ENCODE measurements at places on chromosomes 1 and 21.
A peak's percentile ranks its signal among the peaks of the same experiment; 100 is the strongest.

DNA sequence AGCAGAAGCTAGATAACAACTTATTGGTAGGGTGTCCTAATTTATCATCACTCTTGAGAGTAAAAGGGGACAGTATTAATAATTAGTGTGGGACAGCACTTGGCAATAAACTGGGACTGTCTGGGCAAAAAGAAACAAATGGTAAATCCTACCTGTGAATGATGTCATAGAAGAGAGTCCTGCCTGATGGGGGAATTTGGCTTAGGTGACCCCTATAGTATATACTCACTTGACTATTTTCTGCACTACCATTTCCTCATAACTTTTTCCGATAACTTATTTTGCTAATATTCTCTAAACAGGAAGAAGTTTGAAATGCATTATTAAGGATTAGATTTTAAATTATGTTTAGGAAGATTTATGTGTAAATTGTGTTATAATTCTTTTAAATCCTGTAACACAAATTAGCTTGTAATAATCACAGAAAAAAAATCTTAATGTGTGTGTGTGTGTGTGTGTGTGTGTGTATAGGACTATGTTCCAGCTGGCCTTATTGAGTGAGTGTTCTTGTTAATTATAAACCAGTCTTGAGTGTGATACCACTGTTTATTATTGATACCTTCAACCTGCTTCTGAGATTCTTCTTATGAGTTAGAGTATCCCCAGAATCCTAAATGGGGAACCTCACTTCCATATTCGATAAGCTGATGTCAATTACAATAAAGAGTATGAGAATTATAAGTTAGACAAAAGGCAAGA, 144.2 kb upstream of the C1orf105 start:
- no peak for DNase-seq

DNA sequence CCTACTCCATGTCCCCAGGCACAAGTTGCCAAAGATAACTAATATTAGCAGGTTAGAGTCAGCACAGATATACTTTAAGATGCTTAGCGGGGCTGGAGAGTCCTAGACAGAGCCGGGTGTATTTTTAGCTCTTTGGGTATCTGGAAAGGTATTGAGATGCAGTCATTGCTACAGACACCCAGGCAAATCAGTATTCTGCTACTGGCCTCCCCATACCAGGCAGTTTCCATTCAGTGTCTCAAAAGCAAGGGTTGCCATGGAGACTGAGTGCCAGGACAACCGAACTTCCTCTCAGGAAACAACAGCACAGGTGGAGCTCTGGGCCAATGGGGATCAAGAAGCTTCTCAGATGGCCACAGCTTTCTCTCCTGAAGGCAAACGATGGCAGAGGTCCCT, 45.3 kb downstream of the KCNC4 start:
- no peak for DNase-seq

- peak; percentile 44 for DNase-seq
Observed at GRCh38 chr1:58814251-58815068, 30.6 kb upstream of the JUN start.

- DNase-seq = no peak
Observed at GRCh38 chr1:66809736-66810326, 8.8 kb upstream of the INSL5 start.

DNA sequence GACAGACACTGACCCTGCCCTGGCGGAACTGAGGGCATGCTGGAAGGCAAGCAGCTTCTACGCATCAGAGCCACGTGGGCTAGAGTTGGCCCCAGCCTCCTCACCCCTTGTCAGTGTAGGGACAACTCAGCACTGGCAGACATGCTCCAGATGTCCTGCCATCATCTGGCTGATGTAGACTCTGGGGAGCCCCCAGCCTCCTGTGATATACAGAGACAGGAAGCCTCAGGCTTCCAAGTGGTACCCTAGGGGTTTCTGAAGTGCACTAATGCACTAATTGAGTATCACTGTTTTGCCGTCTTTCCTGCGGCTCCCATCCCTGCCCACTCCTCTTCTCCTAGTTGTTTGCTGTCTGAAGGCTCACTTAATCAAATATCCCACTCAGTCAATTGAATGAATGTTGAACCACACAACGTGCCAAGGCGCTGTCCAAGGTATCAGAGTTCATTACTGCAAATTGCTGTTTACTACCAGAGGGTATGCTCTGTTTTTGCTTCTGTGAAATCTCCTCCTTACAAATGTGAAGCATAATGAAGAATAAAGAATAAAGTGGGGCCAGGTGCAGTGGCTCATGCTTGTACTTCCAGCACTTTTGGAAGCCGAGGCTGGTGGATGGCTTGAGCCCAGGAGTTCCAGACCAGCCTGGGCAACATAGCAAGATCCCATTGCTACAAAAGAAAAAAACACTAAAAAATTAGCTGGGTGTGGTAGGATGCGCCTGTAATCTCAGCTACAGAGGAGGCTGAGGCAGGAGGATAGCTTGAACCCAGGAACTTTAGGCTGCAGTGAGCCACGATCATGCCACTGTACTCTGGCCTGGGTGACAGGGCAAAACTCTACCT, 76.4 kb upstream of the ZBTB18 start:
- no peak for DNase-seq

DNA sequence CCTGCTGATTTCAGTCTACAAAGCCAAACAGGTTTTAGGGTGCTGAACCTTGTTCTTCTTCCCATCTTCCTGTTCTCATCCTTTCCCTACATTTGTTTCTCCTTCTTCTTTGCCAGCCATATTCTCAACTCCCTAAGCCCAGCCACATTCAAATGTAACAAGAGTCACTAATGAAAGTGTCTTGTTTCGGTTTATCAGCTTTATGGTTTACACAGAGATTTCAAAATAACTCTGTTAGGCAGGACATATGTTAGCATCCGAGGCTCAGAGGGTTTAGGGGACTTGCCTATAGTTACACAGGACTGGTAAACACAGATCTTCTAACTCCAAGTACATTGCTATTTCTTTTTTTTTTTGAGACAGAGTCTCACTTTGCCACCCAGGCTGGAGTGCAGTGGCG, 61.3 kb downstream of the NDUFS5 start:
- DNase-seq = no peak

DNA sequence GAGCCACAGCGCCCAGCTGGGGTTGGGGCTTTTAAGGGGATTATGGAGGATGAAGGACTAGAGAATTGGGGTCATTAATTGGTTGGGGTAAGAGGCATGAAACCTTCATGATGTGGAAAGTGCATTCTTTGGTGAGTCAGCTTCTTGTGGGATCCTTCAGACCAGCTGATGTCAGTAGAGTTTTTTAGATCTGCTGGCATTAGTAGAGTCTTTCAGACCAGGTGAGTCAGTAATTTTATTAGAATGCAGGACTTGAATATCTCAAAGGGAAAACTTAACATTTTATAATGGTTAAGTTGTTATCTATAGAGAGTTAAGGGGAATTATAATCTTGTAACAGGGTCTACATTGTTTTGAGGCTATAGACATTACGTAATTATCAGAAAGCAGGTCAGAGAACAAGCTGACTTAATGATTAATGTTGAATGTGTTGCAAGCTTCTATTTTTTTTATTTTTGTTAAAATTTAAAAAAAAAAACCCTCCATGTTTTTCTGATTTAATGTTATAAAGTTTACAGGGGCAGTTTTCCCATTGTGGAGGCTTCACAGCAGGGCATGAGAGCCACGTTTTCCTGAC, 160.9 kb upstream of the FMN2 start:
- DNase-seq = no peak

DNA sequence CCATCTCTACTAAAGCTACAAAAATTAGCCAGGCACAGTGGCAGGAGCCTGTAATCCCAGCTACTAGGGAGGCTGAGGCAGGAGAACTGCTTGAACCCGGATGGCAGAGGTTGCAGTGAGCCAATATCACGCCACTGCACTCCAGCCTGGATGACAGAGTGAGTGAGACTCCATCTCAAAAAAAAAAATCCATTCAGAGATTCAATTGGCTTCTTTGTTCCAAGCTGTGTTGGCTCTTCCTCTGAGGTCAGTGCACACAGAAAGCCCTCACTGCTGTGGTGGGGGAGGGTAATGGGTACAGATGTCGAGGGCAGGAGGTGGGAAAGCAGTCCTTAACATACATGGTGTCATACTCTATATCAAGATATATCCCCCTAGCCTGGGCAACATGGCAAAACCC, 14.7 kb downstream of the TIE1 start:
- no peak for DNase-seq

DNA sequence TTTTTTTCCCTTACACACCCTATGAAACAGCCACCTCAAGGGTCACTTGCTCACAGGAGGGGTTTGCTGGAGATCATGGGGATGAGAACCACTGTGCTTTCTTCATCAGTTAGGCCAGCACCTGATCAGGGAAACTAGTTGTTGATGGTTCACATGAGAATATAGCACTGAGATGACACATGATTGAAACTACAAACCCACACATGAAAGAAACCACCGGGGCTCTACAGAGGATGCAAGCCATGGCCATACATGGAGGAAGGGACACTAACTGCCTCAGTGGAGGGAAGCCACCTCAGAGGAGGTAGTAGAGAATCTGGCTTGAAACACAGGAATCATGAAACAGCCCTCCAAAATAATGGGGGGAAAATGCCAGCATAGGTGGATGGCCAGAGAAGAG, 63.2 kb downstream of the PRKAB2 start:
- no peak for DNase-seq

- no peak for DNase-seq
Observed at GRCh38 chr1:227541129-227541528, 22.2 kb upstream of the ZNF678 start.

GRCh38 chr1:221562542-221563475, 179.1 kb downstream of the DUSP10 start:
- DNase-seq = no peak

- no peak for DNase-seq
Observed at GRCh38 chr1:33370301-33370700, 49.4 kb upstream of the A3GALT2 start.

GRCh38 chr1:221723018-221723847, 18.7 kb downstream of the DUSP10 start:
- DNase-seq = no peak

GRCh38 chr1:156435545-156436140, 64.9 kb downstream of the MEF2D start:
- DNase-seq = peak; percentile 44
